Activated CD8-positive, alpha-beta T cell treated with anti-CD3 and anti-CD28 coated beads, Interleukin-2, amount 10 ng/mL, durations not matched to agents 7 days and 5 days (primary cell): ENCODE measurements at places on chromosomes 1 and 21. TPM values are rescaled to one million over a fixed set of nuclear protein-coding genes. Genes with fewer than 3 reads are reported as not detected.

TSPAN2 gene
- total RNA-seq, result 0.84 TPM

SPRR4 gene
- not detected for total RNA-seq

KRTAP13-4 gene
- not detected for total RNA-seq

GPR37L1 gene
- total RNA-seq, result not detected

CAPN2 gene
- total RNA-seq, result 178 TPM

MSH4 gene
- total RNA-seq, result 0.34 TPM

PYCR2 gene
- 122 TPM for total RNA-seq

KRTAP12-2 gene
- total RNA-seq, result not detected

PLA2G2C gene
- total RNA-seq, result not detected

TRIM62 gene
- total RNA-seq, result 9.7 TPM

MANEAL gene
- 1.2 TPM for total RNA-seq

OR2M3 gene
- total RNA-seq, result not detected

FAM89A gene
- 6.1 TPM for total RNA-seq

CDC42BPA gene
- total RNA-seq, result 0.32 TPM

LIPI gene
- not detected for total RNA-seq

MAST2 gene
- 25.7 TPM for total RNA-seq

DMBX1 gene
- 0.08 TPM for total RNA-seq

PLPPR5 gene
- total RNA-seq, result not detected

RHEX gene
- not detected for total RNA-seq

ARHGEF16 gene
- total RNA-seq, result not detected

CSF3R gene
- not detected for total RNA-seq

GBP7 gene
- total RNA-seq, result 0.26 TPM
